ENCODE measurements at places on chromosomes 3 and 15.

- DNase-seq, result no peak
Observed at GRCh38 chr3:18049096-18049495, 306.7 kb upstream of the TBC1D5 start.

GRCh38 chr3:24390169-24391130 lies 104.2 kb downstream of the THRB start:
- DNase-seq, result no peak

DNA sequence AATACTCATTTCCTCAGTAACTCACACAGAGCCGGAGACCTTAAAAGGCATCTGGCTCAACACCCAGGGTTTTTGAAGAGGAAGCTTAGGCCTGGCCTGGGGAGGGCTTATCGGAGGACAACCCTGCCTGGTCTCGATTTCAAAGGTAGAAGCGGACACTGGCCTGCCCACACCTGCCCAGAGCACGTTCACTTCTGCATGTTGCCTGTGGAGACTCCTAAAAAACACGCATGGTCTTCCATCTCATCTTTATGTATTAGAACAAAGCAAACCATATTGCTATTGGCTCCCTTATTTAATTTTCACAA lies 55.5 kb upstream of the FURIN start:
- no peak for DNase-seq

GRCh38 chr3:197487911-197488391 lies 67.8 kb downstream of the BDH1 start:
- DNase-seq, result peak; percentile 98

DNA sequence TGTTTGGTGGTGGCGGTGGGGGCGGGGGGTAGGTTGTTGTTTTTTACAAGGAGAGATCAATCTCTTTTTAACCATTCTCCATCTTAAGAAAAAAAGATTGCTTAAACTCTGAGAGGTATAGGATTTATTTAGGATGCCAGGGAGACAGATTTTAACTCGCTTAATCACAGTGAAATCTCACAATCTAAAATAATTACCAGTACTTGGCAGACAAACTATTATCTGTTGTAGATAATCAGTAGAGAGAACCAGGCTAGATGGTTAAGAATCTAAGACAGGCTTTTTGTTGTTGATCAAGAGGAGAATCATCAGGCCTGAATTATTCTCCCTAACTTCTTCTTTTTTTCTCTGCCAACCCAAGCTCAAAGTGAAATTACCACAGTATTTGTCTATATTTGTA lies 470.2 kb upstream of the ADAMTS9 start:
- no peak for DNase-seq

DNA sequence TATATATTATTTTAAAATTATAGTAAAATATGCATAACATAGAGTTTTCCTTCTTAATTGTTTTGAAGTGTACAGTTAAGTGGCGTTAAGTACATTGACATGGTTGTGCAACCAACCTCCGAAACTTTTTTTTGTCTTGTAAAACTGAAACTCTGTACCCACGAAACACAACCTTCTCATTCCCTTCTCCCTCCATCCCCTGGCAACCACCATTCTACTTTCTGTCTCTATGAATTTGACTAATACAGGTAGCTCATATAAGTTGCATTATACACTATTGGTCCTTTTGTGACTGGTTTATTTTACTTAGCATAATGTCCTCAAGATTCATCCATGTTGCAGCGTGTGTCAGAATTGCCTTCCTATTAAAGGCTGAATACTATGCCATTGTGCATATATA lies 179.4 kb downstream of the SATB1 start:
- no peak for DNase-seq

GRCh38 chr3:125480656-125481374 lies 39.2 kb downstream of the SNX4 start:
- peak; percentile 83 for DNase-seq

GRCh38 chr3:152817400-152817799 lies 17.5 kb upstream of the P2RY1 start:
- no peak for DNase-seq

DNA sequence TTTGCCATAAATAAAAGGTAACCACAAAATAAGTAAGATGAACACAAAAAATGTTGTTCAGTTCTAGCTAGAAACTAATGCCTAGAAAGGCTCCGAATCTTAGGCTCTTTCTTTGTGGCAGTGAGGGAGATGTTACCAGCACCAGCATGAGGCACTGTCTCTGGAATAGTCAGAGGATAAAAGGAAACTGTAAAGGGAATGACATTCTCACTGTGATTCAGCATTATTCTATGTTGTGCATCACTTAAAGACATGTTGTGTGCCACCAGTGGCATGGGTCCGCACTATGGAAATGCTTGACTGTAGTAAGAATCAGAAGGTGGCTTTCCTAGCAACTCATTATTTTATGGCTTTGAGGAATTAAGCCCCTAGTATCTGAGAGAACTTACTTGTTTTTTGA lies 70.8 kb downstream of the SEC22A start:
- DNase-seq, result peak; percentile 14

- no peak for DNase-seq
Observed at GRCh38 chr3:168104361-168104760, 8.6 kb upstream of the GOLIM4 start.

DNA sequence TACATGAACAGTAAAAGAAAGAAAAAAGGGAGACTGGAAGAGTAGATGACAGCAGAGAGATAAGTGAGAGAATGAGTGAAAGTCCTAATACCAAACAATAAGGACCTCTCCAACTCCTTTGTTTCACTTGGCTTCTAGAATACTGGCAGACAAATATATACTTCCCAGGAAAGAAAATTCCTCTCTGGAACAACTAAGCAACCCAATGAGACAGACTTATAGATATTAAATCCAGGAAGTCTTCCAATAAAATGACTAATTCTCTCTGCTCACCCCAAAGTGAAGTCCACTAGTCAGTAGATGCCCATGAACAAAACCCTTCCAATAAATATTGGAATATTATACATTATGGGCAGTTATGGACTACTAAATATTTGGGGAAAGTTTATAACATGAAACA lies 114.2 kb downstream of the NEDD4 start:
- peak; percentile 25 for DNase-seq

- peak; percentile 50 for DNase-seq
Observed at GRCh38 chr3:133488785-133489367, 84.6 kb upstream of the CDV3 start.

DNA sequence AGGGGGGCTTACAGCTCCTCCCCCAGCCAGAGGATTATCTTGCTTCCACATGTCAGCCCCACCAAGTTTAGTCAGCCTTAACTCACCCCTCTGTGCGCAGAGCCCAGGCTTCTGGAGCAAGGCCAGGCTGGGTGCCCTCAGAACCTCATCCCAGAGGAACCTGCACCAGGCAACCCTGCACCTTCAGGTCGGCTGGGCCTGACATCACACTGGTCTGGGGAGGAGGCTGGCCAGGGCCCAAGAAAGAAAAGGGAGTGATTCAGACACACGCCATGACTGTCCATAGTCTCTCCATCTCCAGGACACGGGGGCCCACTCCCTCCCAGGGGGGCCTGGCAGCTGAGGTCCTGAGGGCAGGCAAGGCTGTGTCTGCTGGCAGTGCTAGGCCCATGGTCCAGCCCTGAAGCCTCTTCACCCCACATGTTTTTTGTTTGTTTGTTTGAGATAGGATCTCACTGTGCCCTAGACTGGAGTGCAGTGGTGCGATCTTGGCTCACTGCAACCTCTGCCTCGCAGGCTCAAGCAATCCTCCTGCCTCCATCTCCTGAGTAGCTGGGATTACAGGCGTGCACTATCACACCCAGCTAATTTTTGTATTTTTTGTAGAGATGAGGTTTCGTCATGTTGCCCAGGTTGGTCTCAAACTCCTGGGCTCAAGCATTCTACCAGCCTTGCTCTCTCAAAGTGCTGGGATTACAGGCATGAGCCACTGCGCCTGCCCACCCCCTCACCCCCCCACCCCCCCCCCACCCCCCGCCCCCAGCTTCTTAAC lies 11.1 kb downstream of the TNK2 start:
- DNase-seq, result peak; percentile 59

- no peak for DNase-seq
Observed at GRCh38 chr3:23111797-23112196, 91.3 kb upstream of the UBE2E2 start.

DNA sequence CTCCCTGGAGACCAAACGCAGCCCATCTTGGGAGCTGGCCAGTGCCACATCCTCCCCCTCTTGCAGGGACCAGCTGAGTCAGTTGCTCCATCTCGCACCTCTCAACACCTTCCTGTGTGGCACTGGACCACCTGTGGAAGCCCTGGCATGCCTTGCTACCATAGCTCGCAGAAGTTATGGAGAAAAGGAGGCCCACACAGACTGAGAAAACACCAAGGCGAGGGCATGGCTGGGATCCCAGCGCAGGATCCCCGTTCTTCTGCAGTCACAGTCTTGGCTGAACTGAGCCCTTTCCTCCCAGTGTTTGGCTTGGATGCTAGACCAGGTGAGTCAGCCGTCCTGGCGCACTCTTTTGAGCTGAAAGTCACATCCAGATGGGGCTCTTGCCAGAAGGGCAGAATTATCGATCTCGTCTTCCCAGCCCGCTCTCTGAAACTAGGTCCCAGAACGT lies 46.9 kb downstream of the CHRD start:
- no peak for DNase-seq

GRCh38 chr3:194508491-194509453 lies 22.0 kb upstream of the ATP13A3 start:
- no peak for DNase-seq

GRCh38 chr3:52660046-52660445 lies 25.7 kb downstream of the PBRM1 start:
- no peak for DNase-seq

- DNase-seq, result no peak
Observed at GRCh38 chr3:195916291-195916690, 7.9 kb upstream of the TNK2 start.

- DNase-seq, result peak; percentile 89
Observed at GRCh38 chr15:62569460-62570404, 404.6 kb upstream of the C2CD4B start.

DNA sequence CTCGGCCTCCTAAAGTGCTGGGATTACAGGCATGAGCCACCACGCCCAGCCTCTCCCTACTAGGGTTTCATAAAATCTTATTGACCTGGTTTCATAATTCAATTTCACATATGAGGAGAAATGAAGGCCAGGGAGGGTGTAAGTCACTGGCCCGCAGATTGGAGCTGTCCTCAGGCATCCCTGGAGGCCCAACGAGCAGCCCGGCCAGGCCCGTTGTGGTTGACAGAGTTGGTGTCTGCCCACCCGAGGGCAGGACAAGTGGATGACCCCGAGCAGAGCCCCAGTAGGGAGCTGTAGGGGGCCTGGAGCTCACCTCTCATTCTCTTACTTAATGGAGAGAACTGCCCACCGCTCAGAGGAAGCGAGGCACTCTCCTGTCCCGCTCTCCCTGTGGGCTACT lies 78.9 kb downstream of the CPN2 start:
- DNase-seq, result no peak

- DNase-seq, result no peak
Observed at GRCh38 chr3:11648735-11649134, 5.0 kb upstream of the VGLL4 start.

DNA sequence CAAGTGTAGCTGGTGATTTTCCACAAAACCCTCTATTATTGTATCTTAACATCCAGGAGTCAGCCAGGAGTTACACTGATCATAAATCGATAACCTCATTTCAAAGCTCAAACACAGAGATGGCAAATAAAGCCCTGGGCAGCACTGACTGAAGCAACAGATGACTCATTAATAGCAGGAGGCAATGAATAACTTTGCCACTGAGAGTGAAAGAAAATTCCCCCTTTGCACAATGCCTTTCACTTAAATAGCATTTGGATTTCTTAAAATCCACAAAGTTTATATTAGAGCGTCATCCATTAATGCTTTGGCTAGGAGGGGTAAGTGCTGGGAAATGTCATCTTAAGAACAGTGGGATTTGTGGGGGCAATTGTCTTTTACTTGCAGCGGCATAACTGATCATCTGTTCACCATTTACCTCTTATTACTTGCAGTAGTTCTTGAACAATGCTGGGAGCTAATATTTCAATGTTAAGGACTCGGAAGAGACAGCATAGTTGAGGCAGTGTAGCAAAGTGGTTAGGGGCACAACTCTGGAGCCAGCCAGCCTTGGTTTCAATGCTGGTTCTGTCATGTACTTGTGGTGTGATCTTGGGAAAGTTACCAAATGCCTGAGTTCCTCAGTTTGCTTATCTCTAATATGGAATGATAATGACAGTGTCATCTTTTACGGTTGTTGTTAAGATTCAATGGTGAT lies 630.4 kb upstream of the TBL1XR1 start:
- DNase-seq, result peak; percentile 89

DNA sequence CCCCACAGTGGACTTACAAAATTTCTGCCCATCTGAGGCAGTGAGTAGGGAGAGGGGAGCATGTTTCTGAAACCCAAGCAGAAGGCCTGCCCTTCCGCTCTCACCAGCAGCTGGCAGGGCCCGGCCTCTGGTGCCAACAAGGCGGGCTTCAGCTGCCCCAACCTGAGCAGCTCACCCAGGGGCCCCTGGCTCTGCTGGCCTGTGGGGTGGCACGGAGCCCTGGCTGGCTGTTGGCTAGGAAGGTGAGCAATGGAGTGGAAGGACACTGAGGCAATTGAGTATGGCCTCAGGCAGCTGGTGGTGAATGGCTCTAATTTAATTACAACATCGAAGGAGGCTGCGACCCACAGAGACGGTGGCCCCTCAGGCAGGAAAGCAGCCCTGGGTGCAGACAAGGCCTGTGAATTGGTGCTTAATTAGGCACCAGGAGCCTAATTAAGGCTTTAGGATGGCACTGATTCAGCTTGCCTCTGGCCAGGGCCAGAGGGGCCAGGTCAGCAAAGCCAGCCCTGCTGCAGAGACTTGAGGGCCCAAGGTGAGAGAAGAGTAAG lies 60.9 kb downstream of the ST8SIA2 start:
- no peak for DNase-seq

DNA sequence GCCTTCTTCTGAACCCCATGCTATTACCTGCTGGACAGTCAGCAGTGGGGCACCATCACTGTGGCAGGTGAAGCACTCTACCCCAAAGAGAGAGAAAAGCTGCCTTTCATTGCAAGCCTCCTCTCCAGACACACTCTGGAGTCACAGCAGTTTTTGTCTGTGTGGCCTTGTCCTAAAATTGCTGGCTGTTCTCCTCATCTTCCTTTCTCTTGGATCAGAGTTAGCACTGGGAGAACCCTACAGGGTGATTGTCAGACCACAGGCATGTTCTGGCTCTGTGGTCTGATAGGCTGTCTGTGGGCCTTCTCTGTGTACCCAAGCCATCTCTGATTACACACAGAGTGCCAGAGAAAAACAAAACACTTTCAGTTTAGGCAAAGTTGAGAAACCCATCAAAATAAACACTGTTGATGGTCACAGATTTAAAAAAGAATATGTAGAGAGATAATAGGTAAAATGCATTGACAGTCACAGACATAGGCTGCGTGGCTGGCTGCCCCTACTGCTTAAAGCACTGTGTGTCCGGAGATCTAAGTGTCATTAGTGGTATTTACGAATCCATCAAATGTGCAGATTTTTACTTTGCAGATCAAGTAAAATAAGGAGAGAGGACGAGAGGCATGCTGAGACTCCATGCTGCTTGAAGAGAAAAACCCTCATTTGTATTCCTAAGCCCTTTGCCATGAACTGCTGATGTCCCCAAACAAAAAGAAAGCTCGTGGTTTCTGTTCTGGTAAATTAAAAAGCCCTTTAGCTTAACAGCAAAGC lies 689.9 kb downstream of the TUSC7 start:
- peak; percentile 54 for DNase-seq
